ENCODE measurements at places on chromosomes 4 and X. TPM values are rescaled to one million over a fixed set of nuclear protein-coding genes. Genes with fewer than 3 reads are reported as not detected.

GRCh38 chr4:133856731-133857355, 344.7 kb downstream of the PABPC4L start:
- H3K27ac ChIP-seq = no peak overlapping the region
- no peak overlapping the region for H3K4me3 ChIP-seq
- no peaks in the 10 kb centered on the region for H3K27me3 ChIP-seq
- DNase-seq = no peak

GRCh38 chrX:138775517-138775916, 64.0 kb upstream of the FGF13 start:
- no peak overlapping the region for H3K27ac ChIP-seq
- no peaks in the 10 kb centered on the region for H3K36me3 ChIP-seq

Gene IL3RA
- total RNA-seq = 0.36 TPM

Gene APELA
- total RNA-seq = not detected

DNA sequence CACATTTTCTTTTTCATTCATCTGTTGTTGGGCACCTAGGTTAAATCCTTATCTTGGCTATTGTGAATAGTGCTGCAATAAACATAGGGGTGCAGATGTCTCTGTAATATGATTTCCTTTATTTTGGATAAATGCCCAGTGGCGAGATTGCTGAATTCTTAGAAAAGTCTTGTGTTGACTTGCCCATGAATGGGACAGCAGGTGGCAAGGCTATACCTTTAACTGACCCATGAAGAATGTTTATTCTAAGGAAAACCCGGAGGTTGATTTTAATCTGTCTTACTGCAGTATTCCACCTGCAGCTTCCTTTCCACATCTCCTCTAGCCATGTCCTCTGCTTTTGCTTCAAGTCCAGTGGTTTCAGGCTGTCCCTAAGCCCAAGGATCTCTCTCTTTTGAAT, 220.6 kb downstream of the SNCA start:
- H3K4me3 ChIP-seq = no peak overlapping the region
- peaks cover 10% of the 10 kb centered on the region for H3K4me1 ChIP-seq
- no peak for DNase-seq
- H3K36me3 ChIP-seq = no peaks in the 10 kb centered on the region

GRCh38 chr4:176840166-176840565, 47.4 kb upstream of the VEGFC start:
- H3K4me1 ChIP-seq = no peaks in the 10 kb centered on the region
- H3K4me3 ChIP-seq = no peak overlapping the region
- DNase-seq = no peak
- no peaks in the 10 kb centered on the region for H3K36me3 ChIP-seq

Gene DMD
- 0.91 TPM for total RNA-seq

Gene CLIC2
- 1.4 TPM for total RNA-seq

Gene HTATSF1
- total RNA-seq = 30.1 TPM

GRCh38 chrX:71239781-71240180, 14.2 kb downstream of the ZMYM3 start:
- no peak for DNase-seq
- peaks cover 54% of the 10 kb centered on the region for H3K36me3 ChIP-seq
- H3K27ac ChIP-seq = no peak overlapping the region
- H3K4me3 ChIP-seq = no peak overlapping the region
- peaks cover 1% of the 10 kb centered on the region for H3K4me1 ChIP-seq
